ENCODE measurements at places on chromosomes 5 and 9.

- DNase-seq: no peak
These were observed 53.5 kb upstream of the IRX1 start for GRCh38 chr5:3542158-3542557.

- no peak for DNase-seq
These were observed 845.5 kb downstream of the TLE4 start for GRCh38 chr9:80417211-80417773.

DNA sequence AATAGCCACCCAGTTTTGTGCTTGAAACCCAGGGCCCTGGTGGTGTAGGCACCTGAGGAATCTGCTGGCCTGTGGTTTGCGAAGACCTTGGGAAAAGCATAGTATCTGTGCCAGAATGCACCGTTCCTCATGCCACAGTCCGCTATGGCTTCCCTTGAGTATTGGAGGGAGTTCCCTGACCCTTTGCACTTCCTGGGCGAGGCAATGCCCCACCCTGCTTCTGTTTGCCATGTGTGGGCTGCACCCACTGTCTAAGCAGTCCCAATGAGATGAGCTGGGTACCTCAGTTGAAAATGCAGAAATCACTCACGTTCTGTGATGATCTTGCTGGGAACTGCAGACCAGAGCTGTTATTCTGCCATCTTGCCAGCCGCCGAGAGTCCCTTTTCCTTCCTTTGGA is 483.5 kb downstream of the AGTPBP1 start:
- no peak for DNase-seq

DNA sequence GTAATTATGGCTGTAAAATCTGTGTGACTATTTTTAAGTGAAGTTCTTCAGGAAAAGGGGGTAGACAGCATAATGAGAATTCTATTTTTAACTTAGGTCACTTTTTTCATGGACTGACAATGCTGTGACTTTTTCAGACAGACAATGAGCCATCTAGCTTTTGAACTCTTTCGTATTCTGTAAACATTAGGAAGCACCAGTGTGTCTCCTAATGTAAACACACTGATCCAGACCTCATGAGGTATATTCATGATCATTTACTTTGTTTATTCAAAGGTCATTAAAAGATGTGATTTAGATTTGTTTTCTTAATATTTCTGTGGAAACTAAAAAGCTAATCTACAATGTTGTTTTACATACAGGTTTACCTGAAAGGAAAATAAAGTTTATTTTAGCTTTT is 352.6 kb downstream of the ADGRV1 start:
- no peak for DNase-seq

DNA sequence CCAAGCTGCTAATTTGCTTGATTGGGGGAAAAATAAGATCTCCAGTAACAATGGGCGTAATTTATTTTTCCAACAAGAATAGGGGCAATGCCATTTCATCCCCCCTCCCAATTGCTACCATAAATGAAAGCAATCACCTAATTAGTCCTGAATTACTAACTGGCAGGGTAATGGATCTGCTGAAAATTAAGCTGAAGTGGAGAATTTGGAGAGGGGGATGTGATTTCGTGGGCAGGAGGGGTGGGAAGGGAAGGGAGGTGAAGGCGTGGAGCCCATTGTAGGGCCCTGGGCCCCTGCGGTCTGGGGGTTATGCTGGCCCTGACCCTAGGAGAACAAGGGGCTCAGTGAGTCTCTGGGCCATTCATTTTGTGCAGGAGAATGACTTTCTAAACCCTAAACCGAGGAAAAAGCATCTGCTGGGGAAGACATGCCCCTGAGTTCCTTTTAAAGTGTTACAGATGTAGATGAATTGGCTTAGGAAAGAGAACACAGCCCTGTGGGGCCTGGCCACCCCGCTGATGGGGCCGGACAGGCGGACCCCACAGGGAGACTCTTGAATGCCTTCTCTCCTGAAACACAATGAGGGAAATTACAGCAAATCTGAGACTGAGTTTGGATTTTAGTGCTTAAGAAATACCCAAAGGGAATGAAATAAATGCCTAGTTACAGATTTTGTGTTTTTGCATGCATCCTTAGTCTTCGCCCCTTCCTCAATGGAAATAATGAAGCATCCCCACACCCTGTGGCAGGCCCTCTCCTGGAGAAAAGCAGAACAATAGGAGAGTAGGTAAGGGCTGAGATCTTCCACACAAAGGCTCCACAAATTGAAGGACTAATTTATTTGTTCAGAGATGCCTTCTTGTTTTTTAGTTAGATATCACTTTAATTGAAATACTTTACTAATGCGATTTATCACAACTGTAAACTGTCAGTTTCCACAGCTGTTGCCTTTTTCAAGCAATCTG is 143.2 kb downstream of the PSAT1 start:
- DNase-seq: peak; percentile 7

DNA sequence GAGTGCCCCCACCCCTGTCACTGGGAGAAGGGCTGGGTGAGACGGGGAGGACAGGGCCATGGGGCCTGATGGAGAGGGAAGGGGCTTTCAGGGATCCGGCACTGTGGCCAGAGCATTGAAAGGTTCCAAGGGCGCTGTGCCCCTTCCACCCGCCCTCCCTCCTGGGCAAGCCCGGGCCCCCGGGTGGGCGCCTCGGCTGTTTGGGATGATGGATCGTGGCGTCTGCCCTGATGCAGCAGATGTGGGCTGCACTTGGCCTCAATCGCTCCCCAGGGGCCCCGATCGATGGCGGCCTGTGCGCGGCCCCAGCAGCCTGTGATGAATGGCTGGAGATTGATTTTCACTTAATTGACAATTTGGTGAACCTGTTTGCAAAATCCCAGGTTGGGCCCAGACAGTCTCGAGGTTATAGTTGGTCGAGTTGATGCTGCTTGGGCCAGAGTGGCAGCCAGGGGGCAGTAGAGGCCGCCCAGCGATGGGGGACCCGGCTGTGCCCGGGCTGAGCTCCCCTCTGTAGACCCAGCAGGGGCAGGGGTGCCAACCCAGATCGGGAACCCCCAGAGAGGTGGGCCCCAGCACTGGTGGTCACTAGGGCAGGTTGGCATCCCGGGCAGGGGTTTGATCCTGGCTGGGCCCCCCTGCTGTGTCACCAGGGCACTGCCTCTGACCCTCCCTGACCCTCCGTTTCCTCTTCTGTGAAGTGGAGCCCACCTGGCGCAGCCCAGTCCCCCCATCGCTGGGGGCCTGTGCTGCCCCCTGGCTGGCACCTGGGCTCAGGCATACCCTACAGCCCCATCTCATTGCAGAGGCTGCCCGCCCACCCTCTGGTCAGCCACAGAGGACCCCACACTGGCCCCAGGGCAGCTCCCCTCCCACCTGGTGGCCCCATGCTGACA is 34.7 kb downstream of the LHX3 start:
- peak; percentile 27 for DNase-seq

DNA sequence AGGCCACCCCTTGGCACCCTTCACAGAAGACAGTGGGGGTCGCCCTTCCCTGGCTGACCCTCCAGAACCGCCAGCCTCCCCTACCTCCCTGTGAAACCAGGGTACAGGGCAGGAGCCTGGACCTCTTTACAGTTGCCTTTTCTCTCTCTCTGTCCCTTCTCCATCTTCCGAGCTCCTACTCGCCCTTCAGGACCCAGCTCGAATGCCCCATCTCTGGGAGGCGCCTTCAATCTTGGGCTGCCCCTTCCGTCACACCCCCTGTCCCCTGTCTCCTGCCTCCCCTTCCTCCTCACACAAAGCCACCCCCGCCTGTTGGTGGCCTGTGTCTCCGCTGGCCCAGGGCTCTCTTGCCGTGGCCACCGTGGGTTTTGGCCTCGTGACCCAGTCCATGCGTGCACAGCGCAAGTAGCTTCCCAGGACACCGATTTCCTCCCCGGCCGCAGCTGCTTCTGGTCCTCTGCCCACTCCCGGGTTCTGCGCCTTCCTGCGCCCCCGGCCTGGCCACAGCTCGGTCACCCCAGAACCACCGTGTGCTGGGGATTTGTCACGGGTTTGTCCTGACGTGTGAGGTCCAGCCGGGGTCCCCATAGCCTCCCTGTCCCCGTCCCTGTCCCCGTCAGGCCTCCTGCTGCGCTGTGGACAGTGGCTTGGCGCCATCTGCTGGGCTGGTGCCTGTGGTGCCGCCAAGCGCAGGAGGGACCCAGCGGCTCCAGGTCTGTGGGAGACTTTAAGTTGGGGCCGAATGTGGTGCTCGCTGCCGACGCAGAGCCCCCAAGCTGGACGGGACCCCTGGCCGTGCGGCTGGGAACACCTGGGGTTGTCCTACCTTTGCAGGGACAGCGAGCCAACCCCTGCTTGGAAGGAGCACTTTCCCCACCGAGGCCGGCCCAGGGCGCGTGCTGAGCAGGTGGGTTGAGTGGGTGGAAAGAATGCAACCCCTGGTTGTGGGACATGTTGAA is 4.0 kb upstream of the TMEM250 start:
- DNase-seq: peak; percentile 38

GRCh38 chr5:170691657-170692056 is 91.9 kb upstream of the GABRP start:
- DNase-seq: no peak

DNA sequence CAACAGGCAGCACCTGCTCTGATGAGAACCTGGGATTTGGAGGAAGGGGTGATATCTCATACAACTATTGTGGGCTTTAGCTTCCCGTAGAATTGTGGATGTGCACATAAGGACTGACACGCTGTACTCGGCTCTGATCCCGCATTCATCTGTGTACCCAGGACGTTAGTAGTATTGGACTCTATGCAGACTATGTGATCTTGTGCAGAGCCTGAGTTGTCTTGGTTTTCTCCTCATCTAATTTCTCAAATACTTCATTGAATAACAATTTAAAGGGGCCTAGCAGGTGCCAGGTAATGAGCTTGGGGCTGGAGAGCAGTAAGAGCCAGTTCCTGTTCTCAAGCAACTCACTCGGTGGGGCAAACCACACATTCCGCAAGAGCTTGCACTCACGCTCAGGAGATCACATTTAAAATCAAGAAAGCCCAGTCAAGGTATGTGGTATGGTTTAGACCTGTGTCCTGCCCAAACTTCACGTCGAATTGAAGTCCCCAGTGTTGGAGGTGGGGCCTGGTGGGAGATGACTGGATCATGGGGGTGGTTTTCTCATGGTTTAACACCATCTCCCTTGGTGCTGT is 14.8 kb downstream of the C5orf15 start:
- no peak for DNase-seq

DNA sequence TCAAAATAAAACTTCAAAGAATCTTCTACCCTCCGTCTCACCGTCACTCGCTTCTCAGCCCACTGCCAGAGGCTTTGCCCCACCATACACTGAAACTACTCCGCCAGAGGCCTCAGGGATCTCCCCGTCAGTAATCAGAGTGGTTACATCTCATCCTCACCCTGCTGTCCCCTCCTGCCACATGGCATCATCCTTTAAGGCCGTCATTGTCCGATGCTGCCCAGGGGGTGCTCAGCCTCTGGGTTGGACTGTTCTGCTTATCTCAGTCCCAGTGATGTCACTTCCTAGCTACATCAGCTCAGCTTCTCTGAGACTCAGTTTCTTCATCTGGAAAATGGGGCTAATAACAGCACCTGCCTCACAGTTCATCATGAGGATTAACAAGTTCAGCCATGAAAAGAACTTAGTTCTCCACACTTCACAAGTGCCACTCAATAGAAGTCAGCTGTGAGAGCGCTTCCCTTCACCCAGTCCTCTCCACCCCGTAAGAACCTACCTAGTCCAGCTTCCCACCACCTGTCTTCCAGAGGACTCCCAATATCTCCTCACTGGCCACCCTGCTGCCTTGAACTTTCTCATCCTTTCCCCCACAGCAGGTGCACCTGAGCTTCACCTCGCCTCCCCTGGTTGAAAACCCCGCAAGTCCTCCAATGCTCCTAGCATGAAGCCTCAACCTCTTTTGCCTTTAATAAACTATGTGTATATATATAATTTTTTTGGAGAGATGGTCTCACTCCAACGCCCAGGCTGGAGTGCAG is 2.8 kb upstream of the IL3 start:
- DNase-seq: no peak

DNA sequence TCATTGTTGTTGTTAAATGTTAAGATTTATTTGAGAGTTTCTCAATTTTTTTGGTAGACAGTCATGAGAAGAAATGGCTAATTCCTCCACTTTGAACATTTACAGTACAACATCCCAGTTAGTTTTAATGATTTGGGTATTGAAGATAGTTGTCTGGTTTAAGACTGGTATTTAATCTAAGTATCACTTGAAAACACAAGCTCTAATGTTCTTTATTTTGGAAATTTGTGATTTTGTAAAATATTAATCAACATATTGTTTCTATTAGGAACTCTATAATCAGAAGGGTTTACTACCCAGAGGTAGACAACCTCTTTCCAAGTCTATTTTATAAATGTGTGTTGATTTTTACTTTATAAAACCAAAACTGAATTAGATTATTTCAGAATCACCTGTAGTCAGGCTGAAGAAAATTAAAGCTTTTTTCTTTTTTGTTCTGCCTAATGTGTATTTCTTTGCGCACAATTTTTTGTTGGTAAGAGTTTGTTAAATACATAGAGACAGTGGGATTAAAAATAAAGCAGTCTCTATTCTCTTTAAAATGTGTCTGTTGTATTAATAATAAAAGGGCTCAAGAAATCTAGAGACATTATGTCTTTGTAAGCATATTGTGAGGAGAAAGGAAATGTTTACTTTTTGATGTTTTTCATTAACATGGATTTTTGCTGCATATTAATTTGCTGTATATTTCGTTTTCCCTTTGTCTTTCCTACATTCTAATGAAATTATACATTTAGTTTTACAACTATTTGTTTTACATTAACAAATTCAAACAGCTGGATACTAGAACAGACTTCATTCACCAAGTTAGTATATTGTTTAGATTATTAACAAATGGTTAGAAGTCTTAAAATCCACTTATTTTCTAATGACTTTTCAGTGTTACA is 3.9 kb upstream of the PURA start:
- DNase-seq: no peak

DNA sequence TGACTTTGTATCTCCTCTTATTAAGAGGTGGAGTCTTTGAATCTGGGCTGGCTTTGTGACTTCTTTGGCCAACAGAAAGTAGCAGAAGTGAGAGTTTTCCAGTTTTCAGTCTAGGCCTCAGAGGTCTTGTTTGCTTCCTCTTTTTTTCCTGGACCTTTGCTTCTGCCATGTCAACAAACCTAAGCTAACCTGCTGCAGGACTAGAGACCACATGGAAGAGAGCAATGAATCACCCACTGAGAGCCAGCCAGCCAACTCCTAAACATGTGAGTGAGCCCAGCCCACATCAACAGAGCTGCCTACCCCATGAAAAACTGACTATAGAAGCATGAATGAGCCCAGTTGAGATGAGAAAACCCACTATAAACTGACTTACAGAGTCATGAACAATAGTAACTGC is 29.9 kb downstream of the MRPL22 start:
- DNase-seq: no peak

Measured in Kasumi-1 (cell line).